Right ventricle myocardium inferior (tissue), 1 donor: ENCODE measurements at places on chromosomes 6 and 20.
A peak's percentile ranks its signal among the peaks of the same experiment; 100 is the strongest.

DNA sequence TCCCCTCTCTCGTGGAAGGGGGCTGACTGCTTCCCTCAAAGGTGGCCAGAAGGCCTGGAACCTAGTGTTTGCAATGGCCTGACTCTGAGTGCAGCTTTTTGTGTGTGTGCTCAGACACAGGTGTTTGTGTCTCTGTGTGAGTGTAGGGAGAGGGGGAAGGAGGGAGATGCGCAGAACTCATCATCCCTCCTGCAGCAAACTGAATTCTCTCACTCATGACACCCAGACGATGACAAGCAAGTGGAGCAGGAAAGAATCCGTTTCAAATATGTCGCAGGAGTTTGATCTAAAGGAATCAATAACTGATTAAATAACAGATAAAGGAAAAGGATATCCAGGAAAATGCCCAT, 101.4 kb downstream of the TNFAIP3 start:
- no peak for DNase-seq

DNA sequence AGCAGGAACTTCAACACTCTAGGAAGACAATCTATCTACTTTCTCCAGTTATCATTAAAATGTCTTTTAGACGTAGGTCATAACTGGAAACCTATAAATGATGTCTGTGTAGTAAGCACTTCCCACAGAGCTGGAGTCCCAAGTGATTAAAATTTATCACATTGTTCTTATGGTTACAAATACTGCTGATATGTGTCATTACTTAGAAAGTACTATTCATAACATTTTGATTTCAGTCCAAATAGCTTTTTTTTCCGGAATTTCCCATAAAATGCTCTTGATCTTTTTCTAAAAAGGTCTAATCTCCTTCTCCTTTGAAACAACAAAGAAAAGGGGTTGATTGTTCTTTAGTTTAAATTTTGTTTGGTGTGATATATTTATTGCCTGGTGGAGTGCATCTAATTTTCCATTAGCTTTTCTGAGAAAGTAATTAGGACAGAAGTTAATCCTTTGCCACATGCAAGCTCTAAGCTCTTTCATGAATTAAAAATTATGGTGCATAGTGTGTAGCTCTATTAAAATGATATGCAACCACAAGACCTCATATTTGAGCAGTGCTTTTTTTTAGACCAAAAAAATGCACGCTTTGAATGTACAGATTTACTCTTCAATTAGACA, 132.7 kb upstream of the TCF21 start:
- DNase-seq: no peak

GRCh38 chr6:72955666-72956065, 269.6 kb downstream of the KHDC1L start:
- DNase-seq: no peak

DNA sequence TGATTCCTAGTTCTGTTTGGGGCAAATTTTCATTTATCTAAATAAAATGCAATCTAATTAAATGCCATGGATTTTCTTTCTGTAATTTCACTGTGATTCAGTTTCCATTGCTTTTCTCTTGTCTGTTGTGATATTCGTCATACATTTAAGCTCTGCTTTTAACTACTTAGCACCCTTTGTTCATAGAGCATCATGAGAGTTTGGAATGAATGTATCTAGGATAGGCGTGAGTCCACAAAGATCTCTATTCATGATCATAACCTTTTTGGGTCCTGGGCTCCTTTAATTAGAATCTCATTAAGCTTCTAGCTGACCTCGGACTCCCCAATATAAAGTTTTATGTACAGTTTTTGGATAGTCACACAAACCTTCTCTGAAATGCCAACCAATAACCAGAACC, 32.9 kb downstream of the ZBTB2 start:
- DNase-seq: no peak

DNA sequence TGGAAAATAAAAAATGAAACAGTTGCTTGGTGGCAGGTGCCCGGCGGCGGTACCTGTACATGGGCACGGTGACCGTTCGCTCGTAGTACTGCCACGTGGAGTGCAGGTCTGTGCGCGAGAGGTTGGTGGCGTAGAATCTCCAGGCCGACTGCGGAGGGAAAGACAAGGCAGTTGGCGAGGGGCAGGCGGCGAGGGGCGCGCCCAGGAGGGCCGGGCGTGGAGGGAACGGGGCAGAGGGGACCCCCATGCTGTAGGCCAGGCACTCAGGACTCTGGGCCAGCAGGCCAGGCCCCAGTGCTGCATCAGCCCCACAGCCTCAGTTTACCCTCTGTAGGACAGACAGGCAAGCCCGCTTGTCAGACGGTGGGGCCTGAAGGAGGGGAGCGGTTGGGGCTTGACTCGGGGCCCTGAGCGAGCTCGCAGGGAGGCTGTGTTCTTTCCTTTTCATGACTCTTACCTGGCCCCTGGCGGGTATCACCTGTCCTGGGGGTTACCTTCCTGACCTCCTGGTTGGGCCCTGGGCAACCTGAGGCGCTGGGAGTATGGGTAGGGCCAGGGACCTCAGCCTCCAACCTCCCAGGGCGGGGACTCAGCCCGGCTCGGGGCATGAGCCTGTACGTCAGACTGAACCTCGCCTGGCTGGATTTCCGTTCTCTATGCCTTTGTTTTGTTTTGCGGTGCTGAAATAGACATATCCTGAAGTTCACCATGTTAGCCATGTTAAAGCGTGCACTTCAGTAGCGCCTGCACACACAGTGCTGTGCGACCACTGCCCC, 38.5 kb downstream of the KCNQ2 start:
- no peak for DNase-seq

DNA sequence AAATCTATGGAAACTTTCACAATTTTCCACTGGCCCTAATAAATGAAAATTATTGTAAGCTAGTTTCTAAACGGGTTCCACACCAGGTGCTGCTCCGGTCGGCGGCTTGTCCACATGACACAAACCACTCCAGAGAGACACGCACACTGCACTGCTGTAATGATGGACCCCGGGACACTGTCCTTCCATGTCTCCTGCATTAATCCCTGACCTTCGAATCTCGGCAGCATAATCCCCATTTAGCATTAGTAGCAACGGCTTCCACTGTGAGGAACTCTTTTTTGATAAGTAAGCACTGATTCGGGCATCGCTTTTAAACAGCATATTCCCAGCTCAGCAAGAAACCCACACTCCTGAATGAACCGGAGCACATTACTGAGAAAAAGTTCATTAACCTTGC, 43.5 kb downstream of the INSM1 start:
- no peak for DNase-seq

GRCh38 chr6:3297006-3297405, 38.3 kb downstream of the PSMG4 start:
- DNase-seq: no peak

DNA sequence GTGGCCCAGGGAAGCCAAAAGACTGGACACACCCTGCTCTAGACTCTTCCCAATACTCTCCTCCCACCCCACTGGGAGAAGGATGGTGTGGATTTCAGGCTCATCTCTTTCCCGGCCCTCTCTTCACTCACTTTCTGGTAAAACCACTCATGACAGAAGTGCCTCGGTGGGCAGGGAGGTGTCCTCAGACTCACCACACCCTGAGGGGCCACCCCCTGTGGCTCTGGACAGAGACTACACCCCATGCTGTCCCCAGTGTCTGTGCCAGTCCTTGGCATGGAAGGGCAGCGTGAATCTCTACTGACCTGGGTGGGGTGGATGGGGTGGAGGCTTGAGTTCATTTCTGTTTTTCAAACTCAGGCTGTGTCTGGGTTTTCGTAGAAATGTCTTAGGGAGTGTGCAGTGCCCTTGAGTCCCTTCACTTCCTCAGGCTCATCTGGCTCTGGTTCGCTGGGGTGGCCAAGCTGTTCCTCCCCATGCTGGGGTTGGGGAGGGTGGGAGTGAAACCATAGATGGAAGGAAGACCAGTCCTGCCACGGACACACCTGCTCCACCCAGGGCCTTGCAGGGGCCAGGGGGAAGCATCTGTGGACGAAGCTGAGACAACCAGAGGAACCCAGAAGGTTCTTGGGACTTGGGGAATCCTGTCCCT, 59.1 kb downstream of the EZR start:
- no peak for DNase-seq

DNA sequence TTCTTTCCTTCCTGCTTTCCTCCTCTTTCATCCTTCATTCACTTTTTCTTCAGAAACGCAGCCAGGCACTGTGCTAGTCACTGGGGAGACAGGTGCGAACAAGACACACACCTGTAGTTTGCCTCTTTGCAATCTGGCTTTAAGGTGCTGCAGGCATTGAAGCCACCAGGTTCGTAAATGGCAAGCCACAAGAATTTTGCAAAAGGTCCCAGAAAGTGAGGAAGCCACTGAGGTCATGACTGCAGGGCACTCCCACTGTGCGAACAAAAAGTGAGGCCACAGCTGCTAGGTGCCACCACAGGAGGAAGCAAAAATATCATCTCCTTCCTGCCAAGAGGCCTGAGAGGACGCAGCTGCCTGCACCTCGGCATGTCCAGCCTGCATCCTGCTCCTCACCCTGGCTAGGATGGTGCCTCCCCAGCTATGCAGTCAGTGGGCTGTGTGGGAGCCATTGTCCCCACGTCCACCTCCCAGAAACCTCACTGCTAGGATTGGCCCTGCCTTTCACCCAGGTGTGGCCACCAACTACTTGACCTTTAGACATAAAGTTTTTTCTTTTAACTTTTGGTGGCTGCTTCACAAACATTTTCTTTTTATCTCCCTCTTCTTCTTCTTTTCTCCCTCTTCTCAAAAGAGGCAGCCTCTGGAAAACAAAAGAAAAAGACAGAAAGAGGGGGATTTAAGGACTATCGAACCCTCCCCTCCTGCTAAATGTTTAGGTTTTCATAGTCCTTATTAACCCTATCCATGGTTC, 230.8 kb downstream of the BCAS1 start:
- DNase-seq: peak; percentile 76

- no peak for DNase-seq
Measured at GRCh38 chr20:62032609-62033368, 32.9 kb downstream of the TAF4 start.

DNA sequence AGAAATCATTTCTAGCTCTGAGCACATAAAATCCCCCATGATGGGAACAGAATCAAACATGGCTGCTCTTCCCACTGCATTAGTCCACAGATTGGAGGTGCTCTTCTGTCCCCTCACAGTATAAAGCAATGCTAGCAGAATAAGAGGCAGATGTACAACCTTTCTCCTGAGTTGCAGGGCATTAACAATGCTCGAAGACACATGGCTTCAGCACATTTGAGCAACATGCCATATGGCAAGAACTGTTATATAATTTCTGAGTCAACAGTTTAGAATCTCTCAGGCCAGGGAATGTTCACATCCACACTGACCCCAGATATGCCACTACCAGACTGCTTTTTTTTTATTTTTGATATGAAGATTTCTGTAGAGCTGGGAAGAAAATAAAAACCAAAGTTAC, 119.6 kb downstream of the KIF13A start:
- DNase-seq: no peak

GRCh38 chr20:59827138-59828056, 106.0 kb downstream of the SYCP2 start:
- DNase-seq: no peak

GRCh38 chr6:6772751-6773150, 184.2 kb downstream of the LY86 start:
- no peak for DNase-seq

- no peak for DNase-seq
Measured at GRCh38 chr20:16145919-16146318, 427.3 kb downstream of the KIF16B start.

DNA sequence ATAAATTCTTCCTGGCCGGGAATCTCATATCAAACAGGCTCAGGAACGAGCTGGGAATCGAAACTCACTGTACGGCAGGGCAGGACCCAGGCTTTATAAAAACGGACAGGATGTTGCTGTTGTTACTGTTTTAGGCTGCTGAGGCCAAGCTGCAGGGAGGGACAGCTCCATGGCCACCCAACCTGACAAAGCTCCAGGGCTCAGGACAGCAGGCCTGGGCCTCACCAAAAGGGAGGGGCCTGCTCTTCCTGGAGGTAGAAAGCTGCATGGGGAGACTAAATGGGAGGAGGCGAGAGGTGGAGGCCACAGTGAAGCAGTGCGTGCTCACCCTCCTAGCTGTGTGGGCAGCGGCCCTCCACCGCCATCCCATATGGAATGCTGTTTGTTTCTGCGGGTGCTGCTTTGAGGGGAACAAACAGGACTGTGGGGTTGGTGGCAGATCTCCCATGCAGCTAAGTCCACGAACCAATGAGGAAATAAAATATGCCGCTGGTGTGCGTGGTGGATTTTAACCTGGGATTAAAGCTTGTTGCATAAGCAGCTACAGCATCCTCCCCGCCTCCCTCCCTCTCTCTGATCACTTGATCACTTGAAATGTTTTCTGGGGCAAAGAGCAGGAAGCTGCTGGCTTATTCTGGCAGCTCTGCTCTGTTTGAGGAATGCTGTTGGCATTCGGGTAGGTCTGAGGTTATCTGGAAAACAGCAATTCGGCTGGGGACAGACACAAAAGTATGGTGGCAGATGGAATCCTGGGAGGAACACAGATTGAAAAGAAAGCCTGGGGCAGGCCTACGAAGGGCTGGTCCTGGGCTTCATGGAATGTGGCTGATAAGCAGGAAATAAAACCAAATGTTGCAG, 2.4 kb upstream of the ZMYND8 start:
- peak; percentile 65 for DNase-seq

- no peak for DNase-seq
Measured at GRCh38 chr20:19944772-19945459, 72.2 kb upstream of the NAA20 start.

DNA sequence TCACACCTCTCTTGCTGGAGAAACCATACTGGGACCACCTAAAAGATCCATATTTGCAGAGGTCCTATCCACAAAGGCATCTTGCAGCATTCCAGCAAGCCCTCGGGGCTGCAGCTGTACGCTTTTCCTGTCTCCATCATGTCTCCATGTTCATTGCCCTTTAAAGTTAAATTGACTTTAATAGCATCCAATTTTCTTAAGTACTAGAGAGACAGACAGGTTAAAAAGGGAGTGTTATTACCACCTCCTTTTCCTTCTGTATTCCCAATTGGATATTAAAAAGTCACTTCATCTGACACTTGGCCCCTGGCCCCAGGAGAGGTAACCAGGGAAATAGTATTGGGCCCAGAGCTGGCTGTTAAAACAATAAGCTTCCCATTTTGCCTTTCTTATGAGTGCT, 178.6 kb downstream of the UNC5CL start:
- DNase-seq: no peak

- DNase-seq: no peak
Measured at GRCh38 chr20:4020256-4020655, 4.9 kb upstream of the RNF24 start.

- DNase-seq: no peak
Measured at GRCh38 chr20:37704955-37705354, 11.1 kb downstream of the CTNNBL1 start.

GRCh38 chr6:13453771-13454251, 33.6 kb downstream of the GFOD1 start:
- no peak for DNase-seq

DNA sequence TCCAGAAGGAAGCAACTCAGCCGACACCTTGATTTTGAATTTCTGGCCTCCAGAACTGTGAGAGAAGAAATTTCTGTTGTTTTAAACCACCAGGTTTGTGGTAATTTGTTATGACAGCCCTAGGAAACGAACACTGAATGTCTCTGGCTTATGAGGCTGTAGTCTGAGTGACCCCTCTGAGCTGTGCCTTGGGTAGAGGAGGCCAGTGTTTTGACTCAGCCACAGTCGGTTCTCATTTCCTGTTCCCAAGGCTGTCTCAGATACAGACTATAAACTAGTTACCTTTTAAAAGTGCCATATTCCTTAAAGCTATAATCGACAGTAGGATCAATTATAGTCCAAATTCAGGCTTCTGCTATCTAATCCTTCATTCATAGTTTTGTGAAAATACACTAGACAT, 391.2 kb upstream of the MAP3K7 start:
- no peak for DNase-seq

- no peak for DNase-seq
Measured at GRCh38 chr6:141463237-141463977, 669.3 kb upstream of the GJE1 start.
